ENCODE measurements at places on chromosomes 2 and 18.

DNA sequence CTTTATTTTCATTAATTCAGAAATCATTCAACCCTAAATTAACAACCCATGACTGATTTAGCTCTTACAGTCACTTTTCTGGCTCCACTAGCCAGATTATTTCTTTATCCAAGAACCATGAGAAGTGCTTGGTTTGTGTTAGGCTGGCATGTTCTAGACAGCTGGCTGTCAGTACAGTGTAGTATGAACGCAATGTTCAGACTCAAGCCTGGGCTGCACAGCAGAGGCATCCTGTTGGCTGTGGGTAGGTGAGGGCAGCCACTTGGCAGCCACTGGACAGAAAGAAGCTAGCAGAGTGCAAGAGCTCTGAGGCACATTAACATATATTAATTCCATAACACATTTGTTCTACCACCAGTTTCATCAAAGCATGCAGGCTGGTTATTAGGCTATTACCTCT lies 522.9 kb upstream of the FSHR start:
- no peak for DNase-seq

DNA sequence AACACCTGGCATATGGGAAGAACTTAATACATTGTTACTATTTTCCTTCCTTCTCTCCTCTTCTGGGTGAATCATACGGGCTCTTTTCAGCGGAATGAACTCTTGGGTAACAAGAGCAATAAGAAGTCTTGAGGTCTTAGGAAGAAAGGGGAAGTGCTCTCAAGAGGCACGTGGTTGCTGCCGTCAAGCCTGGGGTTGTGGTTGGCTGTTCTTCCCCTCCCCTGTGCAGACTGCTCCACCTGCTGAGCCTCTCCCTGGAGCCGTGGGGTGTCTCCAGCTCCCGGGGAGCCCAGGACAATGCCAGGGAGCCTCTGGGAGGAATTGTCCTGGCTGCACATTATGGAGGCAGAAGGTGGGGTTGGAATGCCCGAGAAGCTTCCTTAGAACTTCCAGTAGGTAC lies 19.4 kb downstream of the TOGARAM2 start:
- peak; percentile 21 for DNase-seq

GRCh38 chr18:3529601-3530000 lies 79.6 kb downstream of the TGIF1 start:
- no peak for DNase-seq

- no peak for DNase-seq
Observed at GRCh38 chr2:238269741-238270140, 18.7 kb downstream of the PER2 start.

GRCh38 chr2:216485745-216486144 lies 12.9 kb upstream of the RPL37A start:
- no peak for DNase-seq
